Femur (tissue), 1 donor: ENCODE measurements at places on chromosomes 13 and 19.

DNA sequence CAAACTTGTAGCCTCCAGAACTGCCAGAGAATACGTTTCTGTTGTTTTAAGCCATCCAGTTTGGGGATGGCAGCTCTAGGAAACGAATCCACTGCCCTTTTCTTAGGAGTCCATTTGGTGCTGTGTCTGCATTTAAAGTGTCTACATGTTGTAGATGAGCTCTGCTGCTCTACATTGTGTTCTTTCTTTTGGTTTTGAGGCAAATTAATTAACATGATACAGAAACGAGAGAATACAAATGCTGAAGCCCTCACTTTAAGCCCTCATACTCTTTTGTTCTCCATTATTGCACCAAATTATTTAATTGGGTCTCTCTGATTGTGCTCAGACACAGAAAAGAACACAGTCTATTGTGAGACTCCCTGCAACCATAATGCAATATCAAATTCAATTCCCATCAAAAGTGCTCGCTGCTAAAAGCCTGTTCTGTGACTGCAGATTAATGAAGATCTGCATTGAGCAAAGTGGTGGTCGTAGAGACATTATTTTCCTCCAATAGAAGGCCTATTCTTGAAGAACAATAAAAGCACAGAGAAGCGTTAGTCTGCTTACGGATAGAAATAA lies 166.3 kb upstream of the SOX21 start:
- DNase-seq = no peak

DNA sequence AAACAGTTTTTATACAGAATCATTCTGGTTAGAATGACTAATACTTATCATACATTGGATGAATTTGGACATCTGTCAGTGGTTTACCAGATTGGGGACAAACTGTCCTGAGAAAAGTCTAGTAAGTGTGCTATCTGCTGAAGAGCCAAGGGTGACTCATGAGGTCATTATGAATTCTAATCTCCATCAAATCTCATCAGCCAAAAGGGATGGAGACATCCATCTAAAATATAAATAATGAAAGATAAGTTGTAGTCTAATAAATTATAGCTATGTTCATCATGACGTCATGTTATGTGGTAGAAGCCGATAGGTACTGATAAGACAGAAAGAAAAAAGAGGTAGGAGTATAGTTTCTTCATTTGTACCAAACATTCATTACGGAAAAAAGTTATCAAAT lies 804.4 kb downstream of the PCDH9 start:
- DNase-seq = no peak

GRCh38 chr13:25836574-25837336 lies 215.1 kb downstream of the SHISA2 start:
- no peak for DNase-seq

- no peak for DNase-seq
These were observed 102.4 kb downstream of the ZNF486 start for GRCh38 chr19:20269461-20269860.

GRCh38 chr13:51832471-51833152 lies 12.4 kb downstream of the TMEM272 start:
- no peak for DNase-seq

GRCh38 chr13:101982903-101983302 lies 418.9 kb downstream of the FGF14 start:
- no peak for DNase-seq

DNA sequence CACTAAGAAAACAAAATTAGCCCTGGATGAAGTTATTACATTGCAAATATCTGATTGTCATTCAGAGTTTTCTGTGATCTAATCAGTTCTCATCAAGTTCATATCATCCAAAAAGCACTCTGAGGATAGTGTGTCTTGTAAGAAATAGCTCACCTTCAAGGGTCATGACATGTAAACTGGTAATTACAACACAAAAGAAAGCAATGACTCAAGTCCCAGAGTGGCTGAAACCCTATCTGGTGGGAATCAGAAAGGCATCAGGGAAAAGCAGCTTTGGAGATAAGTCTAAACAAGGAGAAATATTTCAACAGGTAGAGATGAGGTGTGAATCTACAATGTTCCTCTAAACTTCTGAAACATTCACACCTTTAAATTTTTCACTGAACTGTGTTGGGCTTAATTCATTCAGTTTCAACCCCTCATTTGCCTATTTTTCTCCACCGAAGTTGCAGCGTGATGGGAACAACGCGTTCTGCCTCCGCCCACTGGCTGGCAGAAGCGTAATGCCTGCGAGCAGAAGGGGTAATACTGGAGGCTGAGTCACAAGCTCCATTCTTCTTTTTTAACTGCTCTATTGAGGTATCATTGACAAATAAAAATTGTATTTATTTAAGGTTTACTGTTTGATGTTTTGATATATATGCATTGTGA lies 155.2 kb upstream of the IPO5 start:
- no peak for DNase-seq

DNA sequence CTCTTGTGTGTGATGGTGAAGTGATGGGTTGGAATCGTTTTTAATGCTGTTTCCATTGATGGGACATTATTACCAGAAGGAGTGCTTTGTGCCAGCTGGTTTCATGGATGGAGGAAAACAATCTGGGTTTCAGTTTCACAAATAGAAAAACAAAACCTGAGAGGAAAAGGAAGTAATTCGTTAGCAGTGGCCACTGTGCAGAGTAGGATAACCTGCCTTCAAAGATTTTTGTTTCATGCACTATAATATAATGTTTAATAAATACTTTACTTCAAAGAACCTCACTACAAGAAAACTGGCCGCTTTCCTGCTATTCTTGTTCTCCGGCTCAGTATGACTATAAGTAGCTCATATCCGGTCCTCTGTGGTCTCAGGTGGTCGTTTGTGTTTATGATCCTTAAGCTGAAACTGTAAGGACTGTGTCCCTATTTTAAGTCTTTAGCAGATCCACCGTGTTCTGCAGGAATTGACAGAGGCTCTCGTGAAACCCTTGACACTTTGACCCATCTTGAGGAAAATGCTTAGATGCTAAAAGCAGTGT lies 104.7 kb downstream of the GGACT start:
- no peak for DNase-seq

DNA sequence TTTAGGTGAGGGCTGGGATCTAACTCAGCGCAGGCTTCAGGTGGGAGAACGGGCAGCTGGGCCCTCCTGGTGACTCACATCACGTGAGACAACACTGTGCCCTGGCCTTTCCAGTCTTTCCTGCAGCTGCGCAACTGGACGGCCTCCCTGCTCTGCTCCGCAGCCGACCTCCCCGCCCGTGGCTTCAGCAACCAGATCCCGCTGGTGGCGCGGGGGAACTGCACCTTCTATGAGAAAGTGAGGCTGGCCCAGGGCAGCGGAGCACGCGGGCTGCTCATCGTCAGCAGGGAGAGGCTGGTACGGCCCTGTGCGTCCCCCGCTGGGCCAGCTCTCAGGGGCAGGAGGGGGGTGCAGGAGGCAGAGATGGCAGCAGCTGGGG lies 8.8 kb downstream of the SPPL2B start:
- DNase-seq = peak; percentile 77

GRCh38 chr13:73075546-73075945 lies 16.7 kb downstream of the KLF5 start:
- DNase-seq = no peak

GRCh38 chr19:55465460-55466240 lies 1.1 kb upstream of the C19orf85 start:
- no peak for DNase-seq

DNA sequence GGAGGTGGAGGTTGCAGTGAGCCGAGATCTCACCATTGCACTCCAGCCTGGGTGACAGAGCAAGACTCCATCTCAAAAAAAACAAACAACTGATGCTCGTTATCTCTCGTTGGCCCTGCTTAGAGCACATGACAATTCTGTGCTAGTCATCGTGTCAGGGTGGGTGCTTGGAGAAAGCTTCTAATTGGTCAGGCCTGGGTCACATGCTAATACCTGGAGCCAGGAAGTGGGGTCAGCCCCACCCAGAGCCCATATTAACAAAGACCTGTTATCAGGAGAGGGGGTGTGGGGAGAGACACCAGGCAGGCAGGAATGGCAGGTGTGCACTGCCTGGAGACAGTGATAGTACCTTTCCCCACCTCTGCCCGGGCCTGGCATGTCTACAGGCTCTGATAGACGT lies 84.9 kb downstream of the DPF1 start:
- DNase-seq = no peak

- DNase-seq = peak; percentile 84
These were observed 41.8 kb upstream of the ZNF429 start for GRCh38 chr19:21463449-21464105.

DNA sequence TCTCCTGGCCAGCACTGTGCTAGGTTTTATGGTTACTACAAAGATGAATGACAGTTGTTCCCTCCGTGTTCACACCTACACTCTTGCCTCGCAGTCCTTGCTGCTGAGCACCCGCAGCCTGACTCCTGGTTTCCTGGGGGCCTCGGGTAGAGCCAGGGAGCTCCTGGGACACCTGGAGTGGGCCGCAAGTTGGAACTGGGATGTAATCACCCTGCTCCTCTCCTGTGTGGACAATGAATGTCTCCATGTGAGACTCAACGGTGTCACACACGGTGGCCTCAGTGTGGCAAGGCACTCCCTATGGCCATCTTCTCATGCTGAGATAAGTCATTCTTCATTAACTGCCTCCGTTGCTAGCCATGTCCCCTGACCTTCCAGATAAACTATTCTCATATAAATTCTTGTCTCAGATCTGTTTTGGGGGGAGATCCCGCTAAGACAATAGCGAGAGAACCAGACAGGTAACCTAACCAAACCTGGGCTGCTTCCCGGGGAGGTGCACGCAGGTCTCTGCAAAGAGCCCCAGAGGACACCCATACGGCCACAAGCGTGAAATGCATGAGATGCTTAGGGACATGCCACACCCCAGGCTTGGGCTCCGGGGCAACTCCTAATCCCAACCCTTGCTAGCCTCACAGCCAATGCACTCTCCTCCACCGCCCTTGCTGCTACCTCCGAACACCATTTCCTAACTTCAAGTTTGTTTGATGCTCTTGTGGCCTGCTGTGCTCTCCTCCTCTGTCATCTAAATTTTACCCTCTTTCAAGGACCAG lies 87.2 kb upstream of the IRS2 start:
- no peak for DNase-seq
